Osteoblast (primary cell): ENCODE measurements at places on chromosomes 16 and 17. TPM values are rescaled to one million over a fixed set of nuclear protein-coding genes. Genes with fewer than 3 reads are reported as not detected.

Gene DCTPP1
- 13.6 and 13.8 TPM in 2 replicates for total RNA-seq

Gene CACNG1
- not detected in 2 replicates for total RNA-seq

Gene MT1E
- 105 and 119 TPM in 2 replicates for total RNA-seq

Gene SLFN12L
- 0.36 and 0.88 TPM in 2 replicates for total RNA-seq

Gene CIBAR2
- total RNA-seq, result under 0.01 TPM in 1 of 2 replicates, not detected in the other

Gene SALL1
- total RNA-seq, result under 0.01 TPM in 2 replicates

Gene MYL4
- 0.72 TPM in 1 of 2 replicates, not detected in the other for total RNA-seq

DNA sequence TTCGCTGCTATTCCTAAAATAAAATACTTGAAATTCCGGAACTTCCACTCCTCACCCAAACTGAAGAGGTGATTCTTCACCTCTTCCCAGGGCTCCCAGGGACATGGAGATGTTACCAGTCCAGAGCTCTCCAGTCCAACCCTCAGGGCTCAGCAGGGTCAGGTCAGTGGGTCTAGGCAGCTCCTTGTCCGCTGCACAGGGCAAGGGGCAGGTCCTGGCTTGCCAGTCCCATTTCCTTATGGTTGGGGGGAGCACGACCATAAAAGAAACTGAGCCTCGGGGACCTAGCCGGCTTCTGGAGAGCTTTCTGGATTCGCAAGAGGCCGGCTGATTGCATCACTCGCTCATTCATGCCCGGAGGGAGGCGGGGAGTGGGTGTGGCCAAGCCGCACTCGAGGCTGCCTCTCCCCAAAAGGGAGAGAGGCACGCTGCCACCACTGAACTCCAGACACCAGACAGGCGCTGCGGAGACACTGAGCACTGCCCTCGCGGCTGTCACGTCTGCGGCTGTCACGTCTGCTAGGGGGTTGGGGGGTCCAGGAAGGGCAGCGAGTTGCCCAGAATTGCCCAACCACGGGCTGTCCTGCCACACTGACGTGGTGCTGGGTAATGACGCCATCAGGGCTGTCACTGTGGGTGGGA is 15.8 kb downstream of the SLC7A5 start:
- DNase-seq, result peak; percentile 98

DNA sequence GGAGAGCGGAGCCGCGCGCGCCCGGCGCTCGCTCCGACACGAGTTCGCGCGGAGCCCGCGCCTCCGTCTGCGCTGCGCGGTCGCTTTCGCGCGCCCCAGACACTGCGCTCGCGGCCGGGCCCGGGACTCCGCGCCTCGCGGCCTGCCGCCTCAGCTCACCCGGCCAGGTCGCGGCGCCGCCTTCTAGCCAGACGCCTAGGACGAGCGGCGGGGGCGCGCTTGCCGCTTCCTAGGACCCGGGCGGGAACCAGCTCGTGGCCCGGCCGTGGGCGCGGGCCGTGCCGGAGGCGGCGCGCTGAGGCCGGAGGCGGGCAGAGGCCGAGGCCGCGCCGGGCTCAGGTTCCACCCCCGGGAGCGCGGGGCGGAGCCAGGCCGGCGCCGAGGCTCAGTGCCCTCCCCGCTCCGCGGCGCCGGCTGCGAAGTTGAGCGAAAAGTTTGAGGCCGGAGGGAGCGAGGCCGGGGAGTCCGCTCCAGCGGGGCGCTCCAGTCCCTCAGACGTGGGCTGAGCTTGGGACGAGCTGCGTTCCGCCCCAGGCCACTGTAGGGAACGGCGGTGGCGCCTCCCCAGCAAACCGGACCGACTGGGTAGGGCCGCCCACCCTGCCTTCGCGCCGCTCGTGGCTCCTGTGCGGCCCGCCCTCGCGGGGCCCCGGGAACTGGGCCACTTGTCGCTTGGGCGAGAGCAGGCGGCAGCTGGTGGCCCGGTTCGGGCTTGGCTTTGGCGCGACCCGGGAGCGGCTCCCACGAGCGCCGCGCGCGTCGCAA is at the start of gene SPHK1:
SPHK1 (plus strand) TSS at position 388 of the 765 bp plus-strand sequence. CDS start 1,036 bp downstream, outside the sequence.
- DNase-seq, result peak; percentile 99

- DNase-seq, result no peak
Observed at GRCh38 chr17:72477491-72477890, 356.7 kb downstream of the SOX9 start.

- no peak for DNase-seq
Observed at GRCh38 chr16:67672306-67672705, 5.7 kb downstream of the C16orf86 start.

DNA sequence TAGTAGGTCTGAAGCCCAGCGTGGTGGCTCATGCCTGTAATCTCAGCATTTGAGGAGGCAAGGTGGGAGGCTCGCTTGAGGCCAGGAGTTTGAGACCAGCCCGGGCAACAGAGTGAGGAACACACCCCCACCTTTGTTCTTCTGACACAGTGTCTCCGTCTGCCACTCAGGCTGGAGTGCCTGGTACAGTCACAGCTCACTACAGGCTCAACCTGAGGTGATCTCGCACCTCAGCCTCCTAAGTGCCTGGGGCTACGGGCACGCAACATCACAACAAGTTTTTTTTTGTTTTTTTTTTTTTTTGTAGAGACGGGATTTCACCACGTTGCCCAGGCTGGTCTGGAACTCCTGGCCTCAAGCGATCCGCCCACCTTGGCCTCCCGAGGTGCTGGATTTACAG is 6.7 kb upstream of the TLCD3A start:
- no peak for DNase-seq

DNA sequence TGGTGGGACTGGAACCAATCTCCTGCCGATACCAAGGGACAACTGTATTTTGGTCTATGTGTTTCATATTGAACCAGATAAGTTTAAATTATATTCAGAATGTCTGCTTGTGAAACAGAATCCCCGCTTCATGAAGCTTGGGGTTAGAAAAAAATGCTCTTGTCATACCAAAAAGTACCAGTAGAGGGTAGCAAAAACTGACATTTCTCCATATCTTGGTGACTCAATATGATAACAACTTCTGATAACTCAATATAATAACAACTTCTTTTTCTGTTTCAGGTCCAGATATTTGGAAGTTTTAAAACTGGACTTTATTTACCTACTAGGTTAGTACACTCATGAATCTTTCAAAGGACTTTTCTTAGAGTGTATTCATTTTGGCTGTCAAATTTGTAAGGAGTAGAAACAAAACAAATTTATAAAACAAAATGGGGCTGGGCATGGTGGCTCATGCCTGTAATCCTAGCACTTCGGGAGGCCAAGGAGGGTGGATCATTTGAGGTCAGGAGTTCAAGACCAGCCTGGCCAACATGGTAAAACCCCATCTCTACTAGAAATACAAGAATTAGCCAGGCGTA is 52.3 kb upstream of the ADCY7 start:
- DNase-seq, result no peak

DNA sequence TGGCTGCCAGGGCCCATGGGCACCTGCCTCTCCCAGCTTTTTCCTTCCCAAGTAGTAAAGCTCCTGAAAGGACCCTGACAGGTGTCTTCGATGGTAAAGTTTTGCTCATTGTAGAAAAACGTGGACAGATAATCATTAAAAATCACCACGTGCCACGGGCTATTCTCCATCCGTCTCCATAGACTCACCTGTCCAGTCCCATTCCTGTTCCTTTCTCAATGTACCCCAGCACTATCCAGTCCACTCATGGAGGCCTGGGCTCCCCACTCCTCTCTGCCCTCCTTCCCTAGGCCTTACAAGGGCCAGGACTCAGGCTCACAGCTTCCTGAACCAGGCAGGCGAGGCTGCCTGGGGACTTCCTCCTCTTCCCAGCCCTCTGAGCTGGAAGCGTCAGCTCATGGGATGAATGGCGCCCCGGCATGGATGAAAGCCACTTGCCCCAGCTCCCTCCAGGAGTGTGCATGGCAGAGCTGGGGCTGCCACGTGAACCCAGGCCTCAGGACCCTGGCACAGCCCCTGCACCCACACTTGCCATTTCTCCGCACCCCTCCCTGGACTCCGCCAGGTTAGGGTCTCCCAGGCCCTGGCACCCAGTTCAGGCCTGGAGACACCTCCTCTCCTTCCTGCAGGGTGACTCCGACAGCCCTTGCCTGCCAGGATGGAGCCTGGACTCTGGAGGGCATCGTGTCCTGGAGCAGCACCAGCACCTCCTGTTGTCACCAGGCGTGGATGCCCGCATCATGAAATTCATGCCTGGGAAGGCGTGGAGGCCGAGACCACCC is 8.8 kb downstream of the CTRB1 start:
- DNase-seq, result peak; percentile 76

DNA sequence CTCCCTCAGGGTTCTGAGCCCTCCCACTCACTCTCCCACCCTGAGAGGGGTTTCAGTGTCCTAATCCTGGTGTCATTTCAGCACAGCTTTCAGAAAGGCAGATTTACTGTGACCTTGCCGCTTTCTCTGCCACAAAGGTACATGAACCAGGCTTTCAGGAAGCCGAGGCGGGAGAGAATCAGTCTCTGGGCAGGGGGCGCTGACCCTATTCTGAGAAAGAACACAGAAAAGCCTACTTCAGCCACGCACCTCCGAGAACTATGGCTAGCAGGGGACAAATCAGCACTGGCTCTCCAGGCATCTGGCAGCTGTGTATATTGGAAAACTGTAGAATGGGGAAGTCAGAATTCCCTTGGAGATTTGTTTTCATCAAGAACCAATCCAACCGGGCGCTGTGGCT is 57.7 kb upstream of the BCAR1 start:
- no peak for DNase-seq

GRCh38 chr17:66775881-66776400 is 59.0 kb upstream of the CACNG5 start:
- no peak for DNase-seq

DNA sequence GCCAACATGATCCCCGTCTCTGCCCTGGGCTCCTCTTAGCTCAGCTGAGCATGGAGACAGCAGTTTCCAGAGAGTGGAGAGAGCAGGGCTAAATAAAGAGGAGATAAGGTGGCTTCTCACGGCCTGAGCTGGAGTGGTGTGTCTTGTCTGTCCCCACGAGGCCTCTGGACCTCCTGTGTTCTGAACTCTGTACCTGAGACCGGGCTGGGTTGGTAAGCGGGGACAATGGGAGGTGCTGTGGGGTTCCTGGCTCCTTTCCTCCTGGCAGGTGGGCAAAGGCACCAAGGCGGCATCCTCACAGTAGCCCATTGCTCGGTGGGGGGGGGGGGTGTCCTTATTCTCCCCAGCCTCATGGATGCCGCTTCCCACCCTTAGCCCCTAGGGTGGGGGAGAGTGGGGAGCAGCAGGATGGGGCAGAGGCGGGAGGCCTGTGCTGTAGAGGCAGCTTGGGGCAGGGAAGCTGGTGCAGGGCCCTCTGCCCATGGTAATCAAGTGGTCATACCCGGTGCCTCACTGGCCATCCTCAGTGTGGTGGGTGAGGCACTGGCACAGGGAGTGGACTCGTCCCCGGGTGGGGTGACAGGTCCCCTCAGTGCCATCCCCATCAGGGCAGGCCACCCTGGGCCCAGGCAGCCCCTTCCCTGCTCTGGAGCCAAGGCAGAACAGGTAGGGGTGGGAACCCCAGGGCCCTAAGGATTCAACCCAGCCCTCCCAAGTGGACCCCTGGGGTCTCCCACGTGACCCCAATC is 2.8 kb downstream of the AANAT start:
- DNase-seq, result peak; percentile 66

GRCh38 chr16:12392585-12393091 is 411.0 kb downstream of the CPPED1 start:
- DNase-seq, result no peak

DNA sequence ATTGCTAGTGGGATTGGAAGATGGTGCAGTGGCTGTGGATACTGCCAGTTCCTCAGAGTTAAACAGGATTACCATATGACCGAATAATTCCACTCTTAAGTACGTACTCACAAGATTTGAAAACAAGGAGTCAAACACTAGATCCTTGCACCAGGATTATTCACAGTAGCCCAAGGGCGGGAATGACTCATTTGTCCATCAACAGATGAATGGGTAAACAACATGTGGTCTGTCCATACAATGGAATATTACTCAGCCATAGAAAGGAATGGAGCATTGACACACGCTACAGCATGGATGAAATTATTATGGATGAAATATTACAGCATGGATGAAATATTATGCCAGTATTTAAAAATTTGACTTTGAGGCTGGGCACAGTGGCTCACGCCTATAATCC is 9.1 kb upstream of the MAPK8IP3 start:
- no peak for DNase-seq

- peak; percentile 23 for DNase-seq
Observed at GRCh38 chr16:3174618-3175148, 13.3 kb upstream of the OR1F1 start.

DNA sequence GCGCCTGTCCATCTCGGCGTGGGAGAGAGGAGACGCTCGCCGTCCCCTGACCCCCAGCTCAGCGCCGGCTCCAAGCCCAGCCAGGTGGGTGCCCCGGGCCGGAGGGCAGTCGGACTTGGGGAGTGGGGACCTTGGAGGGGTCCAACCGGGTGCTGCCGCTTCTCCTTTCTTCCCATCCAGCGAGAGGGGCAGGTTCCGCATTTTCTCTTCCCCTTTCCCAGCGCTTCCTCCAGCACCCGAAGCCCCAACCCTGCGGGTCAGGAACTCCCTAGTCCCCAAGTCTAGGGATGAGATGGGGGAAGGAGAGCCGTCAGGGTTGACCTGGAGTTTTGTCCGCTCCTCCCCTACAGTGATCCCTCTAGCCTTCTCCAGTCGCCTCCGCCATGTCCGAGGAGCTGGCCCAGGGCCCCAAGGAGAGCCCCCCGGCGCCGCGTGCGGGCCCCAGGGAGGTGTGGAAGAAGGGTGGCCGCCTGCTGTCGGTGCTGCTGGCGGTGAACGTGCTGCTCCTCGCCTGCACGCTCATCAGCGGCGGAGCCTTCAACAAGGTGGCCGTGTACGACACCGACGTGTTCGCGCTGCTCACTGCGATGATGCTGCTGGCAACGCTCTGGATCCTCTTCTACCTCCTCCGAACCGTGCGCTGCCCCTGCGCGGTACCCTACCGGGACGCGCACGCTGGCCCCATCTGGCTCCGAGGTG is at the start of gene OTOP2:
OTOP2 (plus strand) TSS at position 24 of the 699 bp plus-strand sequence; CDS start at position 384, 360 bp downstream.
- DNase-seq, result no peak

GRCh38 chr17:27323538-27324215 is 29.8 kb downstream of the WSB1 start:
- DNase-seq, result no peak

DNA sequence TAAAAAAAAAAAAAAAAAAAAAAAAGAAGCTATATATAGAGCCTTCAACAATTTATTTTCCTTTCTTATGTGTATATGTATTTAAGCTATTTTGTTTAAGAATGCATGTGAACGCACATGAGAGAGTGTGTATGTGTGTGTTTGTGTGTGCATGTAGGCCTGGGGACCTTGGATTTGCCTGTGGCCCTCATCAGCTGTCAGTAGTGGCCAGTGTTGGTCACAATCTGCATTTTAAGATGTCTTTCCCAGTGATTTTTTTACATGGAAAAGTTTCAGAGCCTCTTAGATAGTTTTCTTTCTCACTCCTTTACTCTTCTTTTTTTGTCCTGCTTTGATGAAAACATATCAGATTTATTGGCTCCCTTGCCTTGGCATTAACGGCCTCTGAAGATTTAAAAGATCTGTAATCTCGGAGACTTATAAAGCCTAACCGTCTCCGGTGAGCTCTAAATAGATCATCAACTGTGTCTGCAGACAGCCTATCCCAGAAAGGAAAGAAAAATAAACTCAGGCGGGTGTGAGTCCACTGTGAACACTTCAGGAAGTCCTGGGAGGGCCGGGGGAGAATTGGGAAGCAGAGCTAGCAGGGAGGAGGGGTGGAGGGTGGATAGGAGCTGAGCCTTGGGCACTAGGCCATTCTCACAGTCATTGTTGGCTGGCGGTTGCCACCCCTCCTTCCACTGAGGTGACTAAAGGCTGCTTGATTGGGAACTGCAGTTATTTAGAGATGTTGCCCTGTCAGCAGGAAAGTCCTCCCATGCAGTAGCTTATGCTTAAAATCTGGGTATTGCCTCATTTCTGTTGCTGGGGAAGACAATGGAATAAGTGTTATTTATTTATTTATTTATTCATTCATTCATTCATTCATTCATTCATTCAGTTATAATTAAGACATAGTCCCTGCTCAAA is 86.8 kb downstream of the WWP2 start:
- peak; percentile 92 for DNase-seq
